ENCODE measurements at places on chromosomes 7 and 10.

DNA sequence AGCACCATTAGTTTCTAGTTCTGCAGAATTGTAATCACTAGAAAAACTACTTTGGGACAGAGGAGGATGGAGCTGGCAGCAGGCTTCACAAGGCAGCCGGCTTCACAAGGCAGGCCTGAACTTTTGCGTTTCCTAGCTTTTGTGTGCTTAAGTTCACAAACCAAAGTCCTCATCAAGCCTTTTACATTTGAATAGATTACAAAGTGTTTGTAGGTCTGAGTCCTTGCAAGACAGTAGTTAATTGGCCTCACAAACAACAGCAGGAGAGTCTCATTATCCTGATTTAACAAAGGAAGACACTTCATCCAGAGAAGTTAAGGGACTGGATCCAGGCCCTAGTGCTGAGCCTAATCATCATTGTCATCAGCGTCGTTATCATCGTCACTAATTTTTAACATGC, 147.8 kb upstream of the AUTS2 start:
- no peak for DNase-seq

GRCh38 chr10:33093362-33093761, 135.3 kb upstream of the ITGB1 start:
- DNase-seq, result no peak

- no peak for DNase-seq
Observed at GRCh38 chr7:74290981-74291441, 1.8 kb downstream of the CLIP2 start.

DNA sequence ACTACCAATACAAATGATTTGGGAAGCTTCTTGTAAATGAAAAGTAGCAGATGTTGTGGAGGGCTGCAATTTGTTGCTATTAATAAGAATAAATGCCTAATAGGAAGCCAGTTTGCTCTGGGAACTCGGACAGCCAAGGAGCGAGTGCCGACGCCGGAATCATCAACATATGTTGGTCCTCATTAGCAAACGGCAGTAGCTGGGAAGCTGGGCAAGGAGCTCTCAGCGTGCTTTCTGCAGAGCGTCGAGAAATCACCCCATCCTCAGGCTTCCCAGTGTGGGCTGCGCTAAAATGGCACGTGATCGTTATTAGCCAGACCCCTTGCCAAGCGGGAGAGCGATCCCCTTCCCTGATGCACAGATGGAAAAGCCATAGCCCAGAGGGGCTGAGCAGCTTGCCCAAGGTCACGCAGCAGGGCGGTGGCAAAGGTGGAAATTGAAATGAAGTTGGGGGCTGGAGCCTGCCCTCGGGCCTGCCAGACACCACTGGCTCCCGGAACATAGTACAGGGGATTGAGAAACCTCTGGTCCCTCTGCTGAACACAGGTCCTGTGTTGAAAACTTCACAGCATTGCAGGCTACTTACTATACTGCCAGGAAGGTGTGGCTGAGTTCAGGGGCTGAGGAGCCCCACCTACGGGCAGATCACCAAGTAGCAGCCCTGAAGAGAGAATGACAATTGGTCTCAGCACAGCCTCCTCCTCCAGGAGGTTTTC, 326.9 kb downstream of the PLXNA4 start:
- no peak for DNase-seq

GRCh38 chr7:131681961-131682360, 125.5 kb upstream of the PODXL start:
- no peak for DNase-seq

DNA sequence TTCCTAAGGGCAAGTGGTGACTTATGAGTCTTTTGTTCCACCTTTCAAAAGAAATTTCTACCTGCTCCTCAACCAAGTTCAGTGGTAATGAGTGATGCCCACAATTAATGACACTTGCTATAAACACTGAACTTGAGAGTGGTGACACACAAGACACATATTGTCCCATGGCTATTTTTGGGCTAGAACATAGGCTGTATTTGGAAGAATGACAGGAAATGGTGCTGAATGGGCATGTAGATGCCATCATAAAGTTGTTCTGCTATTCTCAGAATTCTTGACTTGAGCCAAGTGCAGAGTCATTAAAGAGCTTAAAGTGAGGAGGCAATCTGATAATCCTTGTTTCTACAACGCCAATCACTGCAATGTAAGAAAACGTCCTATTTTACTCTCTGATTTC, 313.3 kb downstream of the AGMO start:
- no peak for DNase-seq

DNA sequence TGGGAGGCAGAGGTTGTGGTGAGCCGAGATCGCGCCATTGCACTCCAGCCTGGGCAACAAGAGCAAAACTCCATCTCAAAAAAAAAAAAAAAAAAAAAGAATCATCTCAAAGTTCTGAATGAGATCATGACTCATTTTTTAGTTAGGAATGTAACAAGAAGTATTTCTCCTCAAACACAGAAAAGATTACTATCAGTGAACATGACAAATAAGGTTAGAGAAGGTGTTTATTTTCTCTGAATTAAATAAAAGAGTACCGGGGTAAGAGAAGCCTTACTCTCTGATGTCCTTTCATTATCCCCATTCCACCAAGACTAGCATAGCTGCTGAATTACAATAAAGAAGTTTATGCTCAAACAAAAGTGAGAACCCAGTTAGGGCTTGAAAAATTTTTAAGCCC, 50.1 kb downstream of the IPMK start:
- no peak for DNase-seq

DNA sequence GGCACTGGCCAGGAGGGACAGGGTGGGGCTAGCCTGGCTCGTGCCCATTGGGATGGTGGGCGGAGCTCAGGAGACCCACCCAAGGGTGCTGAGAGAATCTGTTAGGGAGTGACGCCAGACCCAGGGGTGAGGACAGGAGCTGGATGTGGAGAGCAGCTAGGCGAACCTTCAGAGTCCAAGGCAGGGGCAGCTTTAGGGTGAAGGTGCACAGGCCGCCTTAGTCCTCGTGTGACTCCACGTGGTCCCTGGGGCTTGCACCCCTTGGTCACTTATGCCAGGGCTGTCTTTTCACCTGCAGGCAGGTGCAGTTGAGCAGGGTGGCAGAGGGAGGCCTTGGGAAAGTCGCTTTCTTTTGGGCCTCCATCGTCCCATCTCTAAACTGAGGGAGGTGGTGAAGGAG, 4.3 kb downstream of the RAMP3 start:
- DNase-seq, result no peak

DNA sequence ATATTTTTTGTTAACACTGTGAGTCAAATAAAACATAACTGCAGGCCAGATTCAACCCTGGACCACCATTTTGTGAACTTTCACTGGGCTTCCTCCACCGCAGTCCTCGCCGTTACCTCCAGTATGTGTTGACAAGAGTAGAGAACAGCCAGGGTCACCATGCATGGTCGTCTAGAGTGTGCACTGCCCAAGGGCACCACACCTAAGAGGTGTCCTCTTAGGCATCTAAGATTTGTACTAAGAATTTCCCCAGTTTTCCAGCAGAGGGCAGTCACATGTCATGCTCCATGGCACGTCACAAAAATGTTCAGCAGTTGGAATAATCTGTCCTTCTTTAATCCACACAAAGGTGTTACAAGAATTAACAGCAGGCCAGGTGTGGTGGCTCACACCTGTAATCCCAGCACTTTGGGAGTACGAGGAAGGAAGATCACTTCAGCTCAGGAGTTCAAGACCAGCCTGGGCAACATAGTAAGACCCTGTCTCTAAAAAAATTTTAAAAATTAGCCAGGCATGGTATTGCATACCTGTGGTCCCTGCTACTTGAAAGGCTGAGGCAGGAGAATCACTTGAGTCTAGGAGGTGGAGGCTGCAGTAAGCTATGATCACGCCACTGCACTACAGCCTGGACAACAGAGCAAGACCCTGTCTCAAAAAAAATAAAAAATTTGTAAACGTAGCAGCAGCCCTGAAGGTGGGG, 71.2 kb upstream of the FOXK1 start:
- peak; percentile 64 for DNase-seq

DNA sequence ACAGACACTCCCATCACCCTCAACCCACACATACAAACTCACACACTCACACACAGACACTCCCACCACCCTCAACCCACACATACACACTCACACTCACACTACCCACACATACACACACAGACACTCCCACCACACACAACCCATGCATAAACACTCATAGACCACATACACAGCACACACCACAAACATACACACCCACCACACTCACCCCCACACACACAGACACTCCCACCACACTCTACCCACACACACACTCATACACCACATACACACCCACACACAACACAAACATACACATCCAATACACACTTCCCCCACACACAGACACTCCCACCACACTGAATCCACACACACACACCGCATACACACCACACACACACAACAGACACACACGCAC, 521.2 kb downstream of the TCERG1L start:
- no peak for DNase-seq

DNA sequence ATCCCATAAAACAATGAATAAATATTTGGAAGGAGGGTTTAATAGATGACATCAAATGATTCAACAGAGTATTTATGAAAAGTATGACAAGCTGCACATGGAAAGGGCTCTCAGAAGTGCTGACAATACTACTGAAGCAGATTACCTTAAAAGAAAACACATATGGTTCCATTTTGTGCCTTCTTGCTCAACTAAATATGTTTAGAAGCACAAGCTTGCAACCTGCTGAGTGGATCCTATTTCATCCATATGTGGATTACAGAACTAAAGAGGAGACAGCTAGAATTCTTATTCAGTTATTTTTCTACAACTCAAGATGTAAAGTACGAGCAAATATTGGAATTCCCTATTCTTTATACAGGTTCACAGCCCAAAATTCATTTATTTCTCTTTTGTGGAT, 340.6 kb downstream of the TFEC start:
- no peak for DNase-seq

- DNase-seq, result no peak
Observed at GRCh38 chr10:61933859-61934555, 32.5 kb downstream of the ARID5B start.

- no peak for DNase-seq
Observed at GRCh38 chr10:59588791-59589190, 120.9 kb downstream of the SLC16A9 start.

GRCh38 chr7:1019789-1020610, 24.3 kb upstream of the GPR146 start:
- no peak for DNase-seq

DNA sequence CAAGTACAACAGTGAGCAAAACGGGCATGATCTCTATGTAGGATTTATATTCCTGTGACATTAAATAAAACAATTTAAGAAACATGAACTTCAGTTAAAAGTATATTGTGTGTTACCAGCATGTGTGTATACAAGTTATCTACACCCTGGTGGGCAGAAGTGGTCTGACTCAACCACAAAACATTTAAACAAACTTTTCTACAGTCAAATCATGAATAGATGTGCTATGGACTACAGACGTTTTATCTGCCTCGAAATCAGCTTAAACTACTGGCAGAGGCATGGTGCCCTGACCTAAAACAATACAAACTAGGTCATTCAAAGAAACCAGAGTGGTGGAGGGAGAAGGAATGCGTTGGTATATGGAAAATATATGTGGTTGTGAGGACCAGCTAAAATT, 3.6 kb downstream of the ARL3 start:
- no peak for DNase-seq

GRCh38 chr10:22438711-22439110, 93.4 kb downstream of the SPAG6 start:
- no peak for DNase-seq

- no peak for DNase-seq
Observed at GRCh38 chr7:155435110-155435509, 22.8 kb upstream of the EN2 start.

- DNase-seq, result no peak
Observed at GRCh38 chr10:69439350-69439739, 11.9 kb upstream of the TSPAN15 start.

DNA sequence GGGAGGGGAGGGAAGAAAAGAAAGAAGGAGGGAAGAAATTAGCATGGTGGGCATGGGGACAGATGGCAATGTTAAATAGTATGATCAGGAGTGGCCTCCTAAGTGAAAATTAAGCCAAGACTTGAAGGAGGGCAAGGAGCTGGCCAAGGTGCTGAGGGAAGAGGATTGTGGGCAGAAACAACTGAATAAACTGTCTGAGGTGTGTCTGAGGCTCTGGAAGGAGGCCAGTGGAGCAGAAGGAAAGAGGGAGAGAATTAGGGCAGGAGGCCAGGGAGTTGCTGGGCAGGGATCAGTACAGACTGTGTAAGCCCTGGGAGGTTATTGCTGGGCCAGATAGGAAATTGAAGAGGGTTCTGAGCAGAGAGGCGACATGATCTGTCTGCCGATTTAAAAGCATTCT, 40.6 kb upstream of the VKORC1L1 start:
- no peak for DNase-seq

DNA sequence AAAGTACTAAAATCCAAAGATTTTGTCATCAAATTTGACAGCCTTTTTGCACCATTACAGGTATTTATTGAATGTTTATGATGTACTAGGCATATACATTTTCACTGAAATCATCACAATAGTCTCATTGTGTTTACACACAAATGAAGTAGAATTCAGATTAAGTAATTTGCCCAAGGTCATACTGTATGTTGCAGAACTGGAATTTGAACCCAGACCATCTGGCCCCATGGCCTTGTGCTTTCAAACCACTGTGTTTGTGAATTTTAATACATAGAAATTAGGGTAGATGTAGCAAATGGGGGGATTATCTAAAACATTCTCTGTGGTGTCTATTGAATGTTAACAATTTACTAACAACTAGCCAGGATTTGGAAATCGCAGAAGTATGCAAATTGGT, 94.8 kb downstream of the POLL start:
- DNase-seq, result no peak

DNA sequence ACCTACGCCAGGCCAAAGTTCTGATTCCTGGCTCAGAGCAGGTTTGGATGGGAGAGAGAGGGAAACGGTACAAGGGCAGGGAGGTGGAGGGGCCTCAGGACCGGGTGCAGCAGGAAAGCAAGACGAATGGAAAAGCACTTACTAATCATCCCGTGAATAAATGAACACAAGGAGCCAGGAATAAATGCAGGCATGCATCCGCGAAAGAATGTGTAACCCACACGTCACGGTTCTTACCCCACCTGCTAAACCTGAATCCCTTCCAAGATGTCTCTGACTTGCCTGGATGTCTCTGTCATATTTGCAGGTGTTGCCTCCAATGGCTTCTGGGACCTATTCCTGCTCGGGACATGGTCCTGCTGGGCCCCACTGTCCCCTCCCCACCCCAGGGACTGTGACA, 335.2 kb upstream of the RNF32 start:
- DNase-seq, result no peak

GRCh38 chr7:151245360-151246101, 3.0 kb downstream of the SMARCD3 start:
- no peak for DNase-seq

- DNase-seq, result no peak
Observed at GRCh38 chr10:76422769-76423168, 991.3 kb downstream of the LRMDA start.

All from ureter (tissue), 1 donor.